ENCODE measurements at places on chromosomes 16 and 17.
A peak's percentile ranks its signal among the peaks of the same experiment; 100 is the strongest.

GRCh38 chr17:2125013-2125535 is 70.2 kb downstream of the HIC1 start:
- no peak for DNase-seq

GRCh38 chr17:79960788-79961522 is 74.7 kb downstream of the TBC1D16 start:
- DNase-seq = no peak

DNA sequence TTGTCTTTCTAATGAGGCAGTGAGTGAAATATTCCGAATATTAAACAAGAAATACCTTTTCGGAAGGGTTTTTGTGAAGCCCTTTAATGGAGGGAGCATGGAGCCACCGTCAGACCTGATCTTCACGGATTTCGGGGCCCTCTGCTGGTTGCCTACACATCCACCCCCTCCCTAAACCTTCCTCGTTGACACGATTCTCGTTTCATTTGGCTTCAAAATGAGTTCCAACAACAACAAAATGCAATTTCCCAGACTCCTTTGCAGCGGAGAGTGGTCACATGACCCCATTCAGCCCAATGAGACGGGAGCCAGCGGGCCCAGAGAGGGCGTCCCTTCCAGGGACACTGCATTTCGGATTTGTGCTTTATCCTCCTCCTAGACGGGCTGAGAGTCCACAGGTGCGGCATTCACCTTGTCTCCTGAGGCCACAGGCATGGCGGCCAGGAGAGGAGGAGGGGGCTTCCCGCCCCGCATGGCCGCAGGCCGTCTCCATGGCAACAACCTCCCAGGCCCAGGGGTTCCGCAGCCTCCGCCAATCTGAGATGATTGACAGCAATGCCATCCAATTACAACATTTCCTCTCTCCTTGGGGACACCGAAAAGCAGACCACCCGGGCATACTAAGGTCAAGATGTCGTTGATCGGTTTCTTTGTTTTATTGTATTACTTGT is 259.8 kb downstream of the C16orf95 start:
- DNase-seq = no peak

DNA sequence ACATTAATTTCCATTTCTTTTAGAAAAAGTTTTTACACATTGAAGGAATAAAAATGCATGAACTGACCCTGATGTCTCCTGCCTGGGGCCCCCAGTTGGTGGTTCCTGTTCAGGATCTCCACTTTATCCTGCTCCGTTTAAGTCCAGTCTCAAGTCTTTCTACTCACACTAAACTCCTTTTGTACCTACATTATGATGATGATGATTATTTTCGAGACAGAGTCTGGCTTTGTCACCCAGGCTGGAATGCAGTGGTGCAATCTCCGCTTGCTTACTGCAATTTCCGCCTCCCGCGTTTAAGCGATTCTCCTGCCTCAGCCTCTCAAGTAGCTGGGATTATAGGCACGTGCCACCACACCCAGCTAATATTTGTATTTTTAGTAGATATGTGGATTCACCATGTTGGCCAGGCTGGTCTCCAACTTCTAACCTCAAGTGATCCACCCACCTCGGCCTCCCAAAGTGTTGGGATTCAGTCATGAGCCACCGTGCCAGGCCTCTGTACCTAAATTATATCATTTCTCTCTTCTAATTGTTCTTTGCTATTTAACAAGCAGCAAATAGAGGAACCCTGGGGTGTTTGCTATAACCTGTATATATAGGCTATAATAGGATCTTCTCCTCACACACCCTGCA is 2.2 kb upstream of the FOXK2 start:
- DNase-seq = no peak

GRCh38 chr16:78444-79150 is 572 bp downstream of the MPG start:
- no peak for DNase-seq

- DNase-seq = no peak
Observed at GRCh38 chr16:67668495-67669157, 2.0 kb downstream of the C16orf86 start.

DNA sequence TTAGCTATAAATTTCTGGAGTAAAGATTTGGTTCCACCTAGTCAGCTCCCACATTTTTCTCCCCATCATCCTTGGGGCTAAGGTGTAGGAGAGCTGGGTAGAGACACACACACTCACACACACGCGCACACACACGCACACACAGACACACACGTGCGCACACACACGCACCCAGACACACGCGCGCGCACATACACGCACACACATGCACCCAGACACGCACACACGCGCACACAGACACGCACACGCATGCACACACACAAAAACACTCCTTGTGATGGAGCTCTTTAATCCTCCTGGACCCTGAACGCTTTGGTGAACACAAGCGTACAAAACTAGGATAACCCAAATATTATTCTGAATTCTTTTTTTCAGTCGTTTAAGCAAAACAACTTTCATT is 253.6 kb downstream of the C16orf95 start:
- DNase-seq = no peak

DNA sequence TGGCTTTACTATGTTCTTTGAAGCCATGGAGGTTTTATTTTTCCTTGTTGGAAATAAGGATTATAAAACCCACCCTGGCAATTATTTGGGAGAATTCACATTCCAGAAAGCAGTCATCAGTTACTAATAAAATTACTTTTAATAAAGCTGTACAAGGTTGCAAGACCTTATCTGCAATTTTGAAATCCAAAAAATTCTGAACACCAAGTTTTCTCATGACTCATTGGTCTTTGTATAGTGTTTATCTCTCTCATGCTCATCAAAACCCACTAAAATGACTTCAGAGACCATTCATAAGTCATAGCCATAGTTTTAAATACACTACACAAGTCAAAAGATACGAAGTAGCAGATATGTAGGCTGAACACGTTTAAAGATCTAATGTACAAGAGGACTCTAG is 6.0 kb upstream of the KRT38 start:
- DNase-seq = no peak

DNA sequence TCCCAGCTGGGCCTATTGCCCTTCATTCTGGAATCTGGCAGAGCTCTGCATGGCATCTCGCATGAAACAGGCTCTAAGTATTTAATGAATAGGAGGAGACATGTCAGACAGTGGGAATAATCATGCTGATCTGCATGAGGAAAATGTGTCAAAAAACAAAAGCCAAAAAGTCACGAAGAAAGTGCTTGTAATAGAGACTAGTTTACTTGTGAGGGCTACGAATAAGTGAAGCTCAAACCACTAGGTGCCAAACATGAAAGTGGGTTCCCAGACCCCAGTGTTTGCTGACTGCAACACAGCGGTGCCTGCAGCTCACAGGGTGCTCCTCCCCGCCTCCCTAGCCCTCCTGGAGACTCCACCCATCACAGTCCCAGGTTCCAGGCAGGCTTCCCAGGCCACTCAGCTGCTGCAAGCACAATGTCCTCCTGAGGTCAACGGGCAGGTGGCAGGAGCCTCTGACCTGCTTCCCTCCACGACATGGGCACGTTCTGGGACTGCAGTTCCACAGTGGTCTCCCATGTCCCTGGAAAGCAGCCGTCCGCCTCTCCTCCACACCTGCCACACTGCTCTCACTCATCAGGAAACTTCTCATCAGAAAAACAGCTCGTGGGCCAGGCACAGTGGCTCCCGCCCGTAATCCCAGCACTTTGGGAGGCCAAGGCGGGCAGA is 96.5 kb downstream of the ANKRD11 start:
- no peak for DNase-seq

DNA sequence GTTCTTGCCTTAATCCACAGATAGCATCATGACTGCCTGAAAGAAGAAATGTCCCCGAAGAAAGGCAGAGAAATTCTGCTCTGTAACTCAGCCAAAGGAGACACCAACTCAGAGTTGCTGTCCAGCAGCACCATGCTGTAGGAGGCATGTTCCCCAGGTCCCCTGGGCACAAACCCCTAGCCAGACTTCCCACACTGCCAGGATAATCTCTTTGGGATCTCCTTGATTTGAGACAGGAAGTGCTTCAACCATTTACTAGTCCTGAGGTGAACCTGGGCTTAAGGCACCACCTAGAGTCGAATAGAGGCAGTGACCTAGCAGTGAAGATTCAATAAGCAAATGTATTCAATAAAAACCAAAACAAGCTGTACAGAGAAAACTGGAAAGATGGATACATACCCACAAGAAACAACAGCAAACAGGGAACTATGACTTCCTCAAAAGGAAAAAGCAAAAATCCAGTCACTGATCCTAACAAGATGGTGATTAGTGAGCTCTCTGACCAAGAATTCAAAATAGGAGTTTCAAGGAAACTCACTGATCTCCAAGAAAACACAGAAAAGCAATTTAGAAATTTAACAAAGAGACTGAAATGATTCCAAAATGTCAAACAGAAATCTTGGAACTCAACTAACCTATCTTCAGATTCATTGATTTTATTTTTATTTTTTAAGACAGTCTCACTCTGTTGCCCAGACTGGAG is 5.7 kb downstream of the OR4D2 start:
- DNase-seq = no peak

DNA sequence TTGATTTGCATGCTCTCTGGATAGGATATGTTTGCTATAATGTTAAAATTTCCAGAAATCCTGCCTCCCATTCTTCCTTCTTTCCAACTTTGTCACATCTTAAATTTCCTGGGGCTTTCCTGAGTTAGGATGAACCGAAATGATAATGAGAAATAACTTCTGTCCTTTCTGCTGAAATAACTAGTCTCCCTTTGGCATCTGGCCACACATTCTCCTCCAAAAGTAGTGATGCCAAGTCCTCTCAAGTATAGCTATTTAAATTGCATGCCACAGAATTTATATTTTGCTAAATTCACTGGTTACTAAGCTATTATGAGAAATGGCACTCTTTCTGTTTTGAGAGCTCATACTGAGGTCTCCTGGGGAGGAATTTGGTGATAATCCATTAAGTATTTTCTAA is 30.6 kb downstream of the FAM20A start:
- DNase-seq = no peak

- no peak for DNase-seq
Observed at GRCh38 chr17:76497979-76498875, 3.0 kb downstream of the RHBDF2 start.

DNA sequence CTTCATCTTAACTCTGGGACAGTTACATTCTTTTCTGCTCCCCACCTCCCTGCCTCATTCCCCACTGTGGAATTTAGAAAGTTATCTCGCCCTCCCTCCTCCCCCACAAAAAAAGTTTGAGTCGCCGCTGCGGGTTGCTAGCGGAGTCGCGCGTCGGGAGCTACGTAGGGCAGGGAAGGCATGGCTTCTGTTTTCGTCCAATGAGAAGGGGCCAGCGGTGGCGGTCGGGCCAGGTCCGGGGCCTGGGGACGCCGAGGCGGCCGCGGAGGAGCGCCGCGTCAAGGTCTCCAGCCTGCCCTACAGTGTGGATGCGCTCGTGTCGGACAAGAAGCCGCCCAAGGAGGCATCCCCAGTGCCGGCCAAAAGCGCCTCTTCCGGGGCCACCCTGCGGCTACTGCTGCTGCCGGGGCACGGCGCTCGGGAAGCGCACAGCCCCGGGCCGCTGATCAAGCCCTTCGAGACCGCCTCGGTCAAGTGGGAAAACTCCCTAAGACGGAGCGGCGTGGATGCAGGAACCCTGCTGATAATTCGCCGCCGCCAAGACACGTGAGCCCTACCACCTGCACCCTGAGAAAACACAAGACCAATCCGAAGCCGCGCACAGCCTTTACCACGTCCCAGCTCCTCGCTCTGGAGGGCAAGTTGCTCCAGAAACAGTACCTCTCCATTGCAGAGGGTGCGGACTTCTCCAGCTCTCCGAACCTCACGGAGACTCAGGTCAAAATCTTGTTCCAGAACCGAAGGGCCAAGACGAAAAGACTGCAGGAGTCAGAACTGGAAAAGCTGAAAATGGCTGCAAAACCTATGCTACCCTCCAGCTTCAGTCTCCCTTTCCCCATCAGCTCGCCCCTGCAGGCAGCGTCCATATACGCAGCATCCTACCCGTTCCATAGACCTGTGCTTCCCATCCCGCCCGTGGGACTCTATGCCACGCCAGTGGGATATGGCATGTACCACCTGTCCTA is 8.9 kb downstream of the OR4D1 start:
- DNase-seq = no peak

DNA sequence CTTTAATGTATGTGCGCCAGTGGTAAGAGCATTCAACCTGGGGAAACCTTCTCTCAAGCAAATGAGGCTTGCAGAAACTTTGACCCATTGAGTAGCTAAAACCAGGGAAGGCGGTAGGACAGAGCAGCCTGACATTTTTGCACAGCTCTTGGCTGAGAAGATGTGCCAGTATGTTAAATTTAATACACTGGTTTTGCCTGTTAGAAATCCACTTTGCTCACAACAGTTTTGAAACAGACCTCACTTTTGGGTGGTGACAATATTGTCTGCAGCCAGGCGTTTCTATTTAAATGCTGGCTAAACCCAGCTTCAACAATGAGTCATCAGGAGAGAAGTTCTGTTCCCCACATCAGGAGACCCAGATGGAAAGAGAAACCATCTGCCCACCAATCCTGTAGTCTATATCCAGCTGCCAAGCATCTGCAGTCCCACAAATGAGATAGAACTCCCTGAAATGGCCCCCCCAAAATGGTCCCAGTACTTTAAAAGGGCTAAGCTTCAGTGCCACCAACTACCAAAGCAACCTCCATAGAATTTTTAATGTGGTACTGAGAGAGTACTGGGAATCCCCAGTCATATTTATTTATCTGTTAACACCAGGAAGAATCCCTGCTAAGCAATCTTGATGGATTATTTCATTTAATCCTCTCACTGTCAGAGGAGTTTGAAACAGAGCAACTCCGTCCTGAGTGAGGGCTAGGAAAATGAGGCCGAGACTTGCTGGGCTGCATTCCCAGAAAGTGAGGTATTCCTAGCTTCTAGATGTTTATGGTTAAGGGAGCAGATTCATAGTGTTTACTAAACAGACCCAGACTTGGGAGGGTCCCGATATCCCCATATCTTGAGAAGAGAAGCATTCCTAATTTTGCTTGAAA is 29.0 kb upstream of the CLEC3A start:
- no peak for DNase-seq

- no peak for DNase-seq
Observed at GRCh38 chr16:90081606-90081970, 4.5 kb upstream of the PRDM7 start.

GRCh38 chr17:31564883-31565301 is 173.4 kb downstream of the RAB11FIP4 start:
- DNase-seq = no peak

GRCh38 chr17:31931756-31932155 is 5.1 kb upstream of the SUZ12 start:
- DNase-seq = no peak

DNA sequence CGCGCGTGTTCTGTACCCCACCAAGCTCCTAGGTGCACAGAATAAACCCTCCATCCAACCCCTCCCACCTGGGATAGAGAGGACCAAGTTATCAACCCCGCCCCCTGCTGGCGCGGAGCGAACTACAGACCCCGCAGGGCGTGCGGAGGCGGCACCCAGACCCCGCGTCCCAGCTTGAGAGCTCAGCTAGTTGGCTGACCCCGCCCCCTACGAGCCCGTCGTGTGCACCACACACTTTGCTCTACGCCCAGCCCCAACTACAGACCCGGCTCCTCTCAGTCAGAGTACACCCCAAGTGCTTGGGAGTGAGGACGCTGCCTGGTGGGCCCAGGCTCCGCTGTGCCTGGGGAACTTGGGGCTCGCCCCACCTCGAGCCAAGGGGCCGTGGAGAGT is 1.5 kb downstream of the GRIN2A start:
- peak; percentile 65 for DNase-seq

GRCh38 chr17:42055496-42055895 is 5.1 kb upstream of the C17orf113 start:
- no peak for DNase-seq

Measured in progenitor cell of endocrine pancreas (in vitro differentiated cells).